ENCODE measurements at places on chromosomes 12 and 14.

DNA sequence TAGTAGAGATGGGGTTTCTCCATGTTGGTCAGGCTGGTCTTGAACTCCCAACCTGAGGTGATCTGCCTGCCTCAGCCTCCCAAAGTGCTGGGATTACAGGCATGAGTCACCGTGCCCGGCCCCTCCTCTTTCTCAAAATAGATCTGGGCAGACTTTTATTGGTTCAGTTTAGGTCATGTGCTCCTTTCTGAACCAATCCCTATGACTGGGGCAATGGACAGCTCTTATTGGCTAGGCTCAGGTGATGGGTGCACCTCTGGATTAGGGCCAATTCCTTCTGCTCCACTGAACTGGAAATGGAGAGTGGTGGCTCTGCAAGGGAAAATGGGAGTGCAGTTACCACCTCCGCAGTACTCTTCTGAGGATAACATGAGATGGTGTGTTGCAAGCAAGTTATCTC lies 6.2 kb upstream of the ATP6V0A2 start:
- peak; percentile 23 for DNase-seq

DNA sequence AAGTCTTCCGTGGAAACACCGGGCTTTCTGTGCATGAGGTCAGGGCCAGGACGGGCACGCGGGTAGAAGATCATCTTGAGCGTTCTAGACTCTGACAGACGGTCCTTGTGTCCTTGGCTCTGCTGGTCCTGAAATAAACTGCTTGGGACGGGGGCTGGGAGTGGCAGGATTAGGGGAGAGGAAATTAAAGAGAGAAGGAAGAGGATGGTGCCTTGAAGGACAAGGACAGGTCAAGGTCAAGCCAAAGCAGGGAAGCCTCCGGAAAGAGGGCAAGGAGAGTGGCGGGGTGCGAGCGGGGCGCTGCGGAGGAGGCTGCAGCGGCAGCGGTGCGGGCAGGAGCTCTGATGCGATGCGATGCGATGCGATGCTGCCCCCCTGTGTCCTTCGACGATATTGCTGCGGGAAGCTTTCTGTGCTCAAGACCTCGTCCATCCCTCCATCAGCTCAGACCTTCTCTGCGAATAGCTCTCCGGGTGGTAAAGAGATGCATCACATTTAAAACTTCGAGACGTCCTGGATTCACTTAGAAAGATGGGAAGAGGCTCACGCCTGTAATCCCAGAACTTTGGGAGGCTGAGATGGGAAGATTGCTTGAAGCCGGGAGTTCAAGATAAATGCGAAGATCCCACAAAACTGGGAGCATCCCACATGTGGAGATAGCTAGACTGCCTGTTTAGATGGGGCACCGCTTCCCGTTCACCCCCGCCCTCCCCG lies 110.1 kb upstream of the TMEM132D start:
- DNase-seq: peak; percentile 51

DNA sequence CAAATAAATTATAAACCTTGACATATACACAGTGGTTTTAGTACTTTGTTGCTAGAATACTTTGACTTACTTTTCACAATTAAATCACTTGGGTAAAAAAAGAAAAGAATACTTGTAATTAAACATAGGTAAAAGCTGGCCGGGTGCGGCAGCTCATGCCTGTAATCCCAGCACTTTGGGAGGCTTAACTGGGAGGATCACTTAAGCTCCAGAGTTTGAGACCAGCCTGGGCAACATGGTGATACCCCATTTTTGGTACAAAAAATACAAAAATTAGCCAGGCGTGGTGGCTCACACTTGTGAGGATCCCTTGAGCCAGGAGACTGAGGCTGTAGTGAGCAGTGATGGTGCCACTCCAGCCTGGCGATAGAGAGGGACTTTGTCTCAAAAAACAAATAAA lies 7.8 kb downstream of the STX2 start:
- DNase-seq: no peak

DNA sequence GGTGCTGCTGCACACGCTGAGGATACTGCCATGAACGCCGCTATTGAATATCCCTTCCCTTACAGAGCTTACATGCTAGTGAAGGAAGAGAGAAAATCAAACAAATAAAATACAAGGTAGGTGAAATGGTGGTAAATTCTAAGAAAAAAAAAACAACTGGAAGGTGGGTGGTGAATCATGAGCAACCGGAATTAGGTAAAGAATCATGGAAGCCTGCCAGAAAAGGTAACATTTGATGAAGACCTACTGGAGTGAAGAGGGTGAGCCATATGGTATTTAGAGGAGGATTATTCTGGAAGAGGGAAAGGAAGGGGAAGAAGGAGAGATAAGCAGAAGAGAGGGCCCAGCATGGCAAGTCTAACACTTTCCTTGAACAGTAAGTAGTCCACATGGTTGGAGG lies 76.1 kb downstream of the LRIG3 start:
- DNase-seq: no peak

- DNase-seq: no peak
These were observed 5.0 kb downstream of the PAX9 start for GRCh38 chr14:36666416-36667206.

GRCh38 chr14:44316647-44317440 lies 190.2 kb downstream of the FSCB start:
- peak; percentile 23 for DNase-seq

GRCh38 chr12:109715310-109716091 lies 1.9 kb downstream of the FAM222A start:
- peak; percentile 32 for DNase-seq

DNA sequence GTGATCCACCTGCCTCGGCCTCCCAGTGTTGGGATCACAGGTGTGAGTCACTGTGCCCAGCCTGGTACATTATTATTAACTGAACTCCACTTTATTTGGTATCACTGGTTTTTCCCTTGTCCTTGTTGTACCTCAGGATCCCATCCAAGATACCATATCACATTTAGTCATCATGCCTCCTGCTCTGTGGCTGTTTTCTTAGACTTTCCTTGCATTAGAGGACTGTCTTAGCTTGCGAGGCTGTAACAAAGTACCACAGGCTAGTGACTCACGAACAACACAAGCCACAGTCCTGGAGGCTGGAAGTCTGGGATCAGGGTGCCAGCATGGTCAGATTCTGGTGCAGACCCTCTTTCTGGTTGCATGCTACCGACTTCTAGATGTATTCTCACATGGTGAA lies 12.2 kb downstream of the KLC1 start:
- no peak for DNase-seq

GRCh38 chr12:53543539-53543938 lies 36.3 kb upstream of the NPFF start:
- DNase-seq: peak; percentile 45

GRCh38 chr14:101992708-101993107 lies 28.3 kb downstream of the DYNC1H1 start:
- DNase-seq: no peak

DNA sequence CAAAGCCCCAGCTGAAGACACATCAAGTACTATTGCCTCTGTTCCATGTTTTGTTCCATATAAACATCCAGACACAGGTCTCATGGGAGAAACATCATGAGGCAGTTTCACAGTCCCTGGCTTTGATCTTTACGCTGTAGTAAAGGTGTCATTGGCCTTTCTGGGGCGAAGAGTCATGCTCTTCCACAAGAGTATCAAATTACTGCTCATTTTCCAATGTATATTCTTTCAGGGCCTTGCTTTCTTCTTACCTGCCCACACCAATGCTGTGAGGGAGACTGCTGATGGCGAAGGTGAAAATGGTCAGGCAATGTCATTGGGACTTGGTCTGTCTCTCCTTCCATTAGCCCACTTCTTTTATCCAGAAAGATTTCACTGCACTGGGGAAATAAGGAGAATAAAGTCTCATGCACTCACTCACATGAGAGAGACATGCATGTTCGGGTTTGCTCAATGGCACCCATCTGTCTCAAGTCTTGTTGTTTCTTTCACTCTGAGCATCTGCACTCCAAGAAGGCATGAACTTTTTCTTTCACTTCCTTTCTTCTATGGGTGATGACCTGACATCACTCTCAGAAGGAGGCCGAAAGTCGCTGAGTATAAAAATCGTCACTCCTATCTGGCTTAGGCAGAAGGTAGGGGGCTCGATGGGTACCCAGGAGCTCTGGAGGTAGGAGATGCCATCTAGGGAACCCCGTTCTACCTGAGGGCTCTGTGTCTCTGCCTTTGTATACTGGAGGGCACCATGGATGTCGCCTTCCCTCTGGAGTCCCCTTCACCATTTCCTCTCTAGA lies 1.3 kb upstream of the JDP2 start:
- no peak for DNase-seq

- no peak for DNase-seq
These were observed 933.8 kb downstream of the TMEM121 start for GRCh38 chr14:106459971-106460730.

GRCh38 chr14:102417001-102417431 lies 54.3 kb downstream of the TECPR2 start:
- no peak for DNase-seq

DNA sequence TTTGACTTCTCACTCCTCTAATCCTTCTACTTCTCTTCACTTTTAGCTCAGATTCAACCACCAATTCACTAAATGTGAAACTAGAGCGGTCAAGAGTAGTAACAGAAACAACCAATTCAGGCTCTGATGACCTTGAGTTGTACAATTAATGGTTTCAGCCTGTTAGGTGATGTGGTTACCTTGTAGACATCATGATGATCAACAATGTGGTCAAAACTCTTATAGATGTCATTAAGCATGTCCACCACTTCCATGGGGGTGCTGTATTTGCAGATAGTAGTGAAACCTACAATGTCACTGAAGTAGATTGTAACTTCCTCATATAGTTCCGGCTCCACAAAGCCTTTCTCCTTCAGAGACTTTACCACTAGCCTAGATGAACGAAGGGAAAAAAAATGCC lies 54.1 kb upstream of the PLBD1 start:
- no peak for DNase-seq

- no peak for DNase-seq
These were observed 92.6 kb upstream of the SFSWAP start for GRCh38 chr12:131618303-131618658.

DNA sequence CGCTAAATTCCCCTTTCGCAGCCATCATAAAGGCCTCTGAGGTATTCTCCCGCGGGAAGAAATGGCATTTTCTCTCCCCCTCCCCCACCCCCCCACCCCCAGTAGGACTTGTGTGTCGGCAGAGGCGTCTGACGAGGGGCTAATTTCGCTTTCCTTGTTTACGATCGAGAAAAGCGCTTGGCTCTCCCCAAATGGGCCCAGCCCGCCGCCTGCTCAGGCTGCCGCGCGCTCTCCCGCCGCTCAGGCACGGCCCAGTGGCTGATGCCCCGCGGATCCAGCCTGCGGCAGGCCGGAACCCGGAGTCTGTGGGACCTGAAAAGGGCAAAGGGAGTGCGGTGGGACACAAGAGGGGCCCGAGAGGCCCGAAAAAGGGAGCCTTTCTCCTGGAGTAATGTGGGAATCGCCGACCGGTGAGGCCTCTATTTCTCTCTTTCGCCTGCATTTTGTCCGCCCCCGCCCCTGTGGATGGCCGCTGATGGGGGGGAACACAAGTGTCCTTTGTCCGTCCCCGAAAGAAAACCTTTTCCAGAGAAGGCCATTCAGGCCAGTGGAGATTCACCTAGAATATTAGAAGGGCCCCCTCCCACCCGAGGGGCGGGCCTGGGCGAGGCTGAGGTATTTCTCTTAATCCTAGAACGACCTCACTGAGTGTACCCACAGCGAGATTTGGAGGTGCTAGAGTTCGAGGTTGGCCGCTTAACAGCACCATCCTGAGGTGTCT lies 9.0 kb upstream of the HOXC6 start:
- DNase-seq: no peak

- DNase-seq: no peak
These were observed 23.1 kb upstream of the LRTM2 start for GRCh38 chr12:1797011-1797901.

DNA sequence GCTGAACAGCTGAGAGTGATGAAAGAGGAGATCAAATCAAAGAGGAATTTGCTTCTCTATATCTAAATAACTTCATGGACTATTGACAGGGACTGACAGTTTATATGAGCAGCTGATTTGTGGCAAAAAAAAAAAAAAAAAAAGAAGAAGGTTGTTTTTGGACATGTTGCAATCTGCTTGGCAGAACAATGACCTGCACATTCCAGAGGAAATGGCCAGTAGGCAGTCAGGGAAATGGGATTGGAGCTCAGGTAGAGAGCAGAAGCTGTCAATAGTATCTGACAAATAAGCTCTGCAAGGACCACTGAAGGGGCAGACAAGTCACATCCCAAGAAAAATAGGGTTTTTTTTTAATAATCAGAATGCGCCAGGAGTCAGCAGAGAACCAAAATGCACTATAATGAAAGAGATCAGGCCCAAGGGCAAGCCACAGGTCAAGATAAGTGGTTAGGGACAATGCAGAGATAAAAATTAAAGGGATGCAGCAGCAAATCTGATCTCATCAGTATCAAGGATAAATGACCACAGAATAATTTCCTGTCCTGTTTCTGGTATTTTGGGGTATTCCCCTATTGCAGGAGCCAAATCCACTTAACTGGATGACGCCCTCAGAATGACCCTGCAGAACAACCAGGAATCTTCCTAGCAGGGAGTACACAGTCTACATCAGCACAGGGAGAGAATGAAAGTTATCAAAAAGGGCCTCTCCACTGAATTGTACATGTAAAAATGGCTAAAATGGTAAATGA lies 22.6 kb upstream of the DUSP16 start:
- DNase-seq: no peak

DNA sequence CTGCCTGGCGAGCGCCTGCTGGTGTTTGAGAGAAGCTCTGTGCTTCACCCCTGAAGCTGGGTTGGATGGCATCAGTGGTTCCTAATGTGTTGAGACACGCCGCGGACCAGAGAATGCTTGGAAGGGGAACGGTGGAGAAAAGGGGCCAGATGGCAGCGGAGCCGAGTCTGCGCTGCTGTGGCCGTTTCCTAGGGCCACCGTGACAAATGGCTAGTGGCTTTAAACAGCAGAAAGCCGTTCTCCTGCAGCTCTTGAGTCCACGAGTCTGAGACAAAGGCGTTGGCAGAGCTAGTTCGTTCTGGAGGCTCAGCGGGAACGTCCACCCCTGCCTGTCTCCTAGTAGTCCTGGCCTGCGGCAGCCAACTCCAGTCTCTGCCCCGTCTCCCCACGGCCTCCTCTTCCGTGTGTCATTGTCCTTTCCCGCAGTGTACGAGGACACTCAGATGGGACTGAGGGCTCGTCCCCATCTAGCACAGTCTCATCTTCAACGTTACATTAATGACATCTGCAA lies 103.6 kb downstream of the ADGRD1 start:
- no peak for DNase-seq

GRCh38 chr14:99521176-99522024 lies 40.2 kb downstream of the CCNK start:
- no peak for DNase-seq

- DNase-seq: no peak
These were observed 57.7 kb downstream of the ADGRD1 start for GRCh38 chr12:131011165-131012079.
